NCI-H2029 treated with DMSO at 0.1 percent for 48 hours (cell line): ENCODE measurements at places on chromosomes 7 and 10.

DNA sequence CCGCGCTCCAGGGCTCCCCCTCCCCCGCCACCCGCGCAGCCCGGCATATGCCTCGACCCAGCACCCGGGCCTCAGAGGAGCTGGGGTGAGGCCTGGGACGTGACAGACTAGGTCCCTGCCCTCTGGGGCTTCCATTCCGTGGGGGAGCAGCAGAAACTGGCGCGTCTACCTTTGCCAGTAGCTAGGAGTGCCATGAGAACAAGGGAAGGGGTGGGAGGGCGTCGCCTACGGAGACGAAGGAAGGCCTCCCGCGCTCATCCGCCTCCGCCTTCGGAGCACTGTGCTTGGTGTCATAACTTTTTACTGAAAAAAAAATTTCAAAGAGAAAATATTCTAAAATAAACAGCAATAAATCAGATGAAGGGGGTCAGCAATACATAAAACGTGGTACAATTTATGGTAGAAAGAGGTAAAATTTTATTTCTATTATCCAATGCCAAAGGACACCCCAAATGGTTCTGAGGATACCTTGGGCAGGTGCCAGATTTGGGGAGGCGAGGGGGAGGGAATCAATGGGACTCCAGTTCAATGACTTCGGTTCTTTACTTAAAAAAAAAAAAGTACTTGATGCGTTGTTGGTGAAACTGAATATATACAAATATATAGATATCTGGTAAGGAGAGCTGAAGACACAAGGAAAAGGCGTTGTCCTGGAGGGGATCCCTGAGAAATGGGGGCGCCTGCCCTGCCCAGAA is 35.1 kb upstream of the GRID1 start:
- no peak for DNase-seq

GRCh38 chr10:50063100-50063499 is 4.7 kb upstream of the WASHC2A start:
- no peak for DNase-seq

- DNase-seq, result no peak
Measured at GRCh38 chr10:74928742-74929191, 102.4 kb downstream of the KAT6B start.

DNA sequence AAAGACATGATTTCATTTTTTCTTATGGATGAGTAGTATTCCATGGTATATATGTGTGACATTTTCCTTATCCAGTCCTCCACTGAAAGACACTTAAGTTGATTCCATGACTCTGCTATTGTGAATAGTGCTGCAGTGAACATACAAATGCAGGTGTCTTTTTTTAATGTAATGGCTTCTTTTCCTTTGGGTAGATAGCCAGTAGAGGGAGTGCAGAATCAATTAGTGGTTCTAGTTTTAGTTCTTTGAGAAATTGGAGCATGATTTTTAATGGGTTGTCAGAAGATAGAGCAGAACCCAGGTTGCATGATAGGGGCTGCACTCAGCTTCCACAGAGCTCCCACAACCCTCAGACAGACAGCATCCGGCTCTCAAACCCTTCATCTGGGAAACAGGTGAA is 152.9 kb upstream of the PLXDC2 start:
- no peak for DNase-seq

DNA sequence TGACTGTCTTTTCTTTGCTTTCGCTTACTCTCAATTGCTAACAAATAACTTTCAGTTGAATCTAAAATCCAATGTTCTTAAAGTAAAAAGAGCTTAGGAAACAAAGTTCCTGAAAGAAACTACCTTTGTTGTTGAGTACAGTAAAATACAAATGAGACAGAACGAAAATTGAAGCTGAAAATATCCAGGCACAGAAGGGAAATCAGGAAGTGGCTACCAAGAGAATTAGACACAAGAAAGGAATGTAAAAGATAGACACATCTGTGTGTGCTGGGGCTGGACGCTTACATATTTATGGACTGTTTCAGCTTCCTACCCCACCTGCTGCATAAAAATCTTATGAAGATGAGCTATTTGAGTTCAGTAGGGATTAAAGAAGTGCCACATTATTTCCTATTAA is 161.7 kb upstream of the PLXDC2 start:
- DNase-seq, result no peak

DNA sequence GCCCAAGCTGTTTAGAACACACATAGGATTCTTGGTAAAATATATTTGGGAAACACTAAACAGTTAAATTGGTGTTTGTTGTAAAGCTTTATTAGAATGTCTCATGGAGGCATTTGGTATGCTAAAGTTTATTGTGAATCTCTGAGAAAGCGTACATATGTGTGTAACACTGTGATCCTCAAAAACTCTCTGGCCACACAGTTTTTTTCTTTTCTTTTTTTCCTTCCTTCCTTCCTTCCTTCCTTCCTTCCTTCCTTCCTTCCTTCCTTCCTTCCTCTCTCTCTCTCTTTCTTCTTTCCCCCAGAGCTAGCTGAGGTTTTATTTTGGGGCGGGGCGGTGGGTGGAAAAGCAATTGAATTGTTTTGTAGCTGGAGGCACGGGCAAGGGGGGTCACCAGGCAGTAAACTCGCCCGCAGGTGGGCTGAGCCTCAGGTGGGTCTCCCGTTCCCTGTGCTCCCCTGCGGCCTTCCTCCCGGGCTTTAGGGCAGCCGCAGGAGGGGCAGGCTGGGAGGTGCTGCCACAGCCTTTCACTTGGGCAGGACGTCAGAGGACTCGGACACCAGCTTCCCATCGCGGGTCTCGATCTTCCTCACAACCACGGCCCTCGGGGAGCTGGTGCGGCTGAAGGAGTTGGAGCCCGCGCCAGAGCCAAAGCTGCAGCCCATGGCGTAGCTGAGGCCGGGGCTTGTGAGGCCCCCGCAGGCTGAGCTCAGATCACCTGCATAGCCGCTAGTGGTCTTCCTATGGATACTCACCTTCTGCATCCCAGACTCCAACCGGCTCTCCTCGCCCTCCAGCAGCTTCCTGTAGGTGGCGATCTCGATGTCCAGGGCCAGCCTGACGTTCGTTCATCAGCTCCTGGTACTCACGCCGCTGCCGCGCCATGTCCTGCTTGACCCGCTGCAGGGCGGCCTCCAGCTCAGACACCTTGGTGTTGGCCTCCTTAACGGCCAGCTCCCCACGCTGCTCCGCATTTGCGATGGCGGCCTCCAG is 459.0 kb downstream of the GATA3 start:
- DNase-seq, result no peak

- no peak for DNase-seq
Measured at GRCh38 chr7:102396710-102397019, 502 bp downstream of the PRKRIP1 start.
